Esophagus mucosa (tissue), 1 donor: ENCODE measurements at places on chromosomes 2 and 18.

- ATAC-seq, result no peak
These were observed 21.6 kb downstream of the PRKRA start for GRCh38 chr2:178429336-178429735.

- ATAC-seq, result no peak
These were observed 102.3 kb downstream of the ADCYAP1 start for GRCh38 chr18:1006965-1007364.

GRCh38 chr18:67010919-67011318 lies 407.0 kb upstream of the CDH19 start:
- peak; percentile 59 for ATAC-seq

DNA sequence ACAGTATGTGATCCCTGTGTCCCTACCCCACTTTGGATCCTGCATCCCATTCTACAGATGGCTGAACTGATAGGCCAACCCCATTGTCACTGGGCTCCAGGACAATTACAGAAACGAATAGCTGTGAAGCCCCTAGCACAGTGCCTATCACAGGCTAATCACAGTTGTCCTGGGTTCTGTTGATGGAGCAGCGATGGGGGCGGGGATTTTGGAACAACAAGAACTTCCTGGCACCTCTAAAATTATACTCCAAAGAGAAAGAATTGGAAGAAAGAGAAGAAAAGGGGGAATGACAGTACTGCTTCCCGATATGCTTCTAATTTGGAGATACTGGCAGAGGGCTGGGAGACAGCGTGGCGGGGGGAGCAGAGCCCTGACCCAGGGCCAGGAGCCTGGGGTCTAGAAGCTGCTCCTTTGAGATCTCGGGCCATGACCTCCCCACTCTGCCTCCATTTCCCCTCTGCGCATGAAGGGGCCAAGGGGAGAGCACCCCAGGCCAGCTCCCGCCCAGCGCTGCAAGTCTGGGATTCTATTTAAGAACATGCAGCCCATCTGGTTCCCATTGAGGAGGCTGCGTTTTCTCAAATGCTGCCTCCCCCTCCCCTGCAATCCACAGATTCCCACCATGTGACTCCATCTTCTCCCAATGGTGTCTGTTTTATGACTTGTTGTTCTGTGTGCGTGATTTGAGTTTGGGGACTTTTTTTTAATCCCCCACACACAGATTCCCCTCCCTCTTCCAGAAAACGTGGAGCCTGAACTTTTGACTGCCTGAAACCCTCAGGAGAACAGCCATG lies 202.7 kb downstream of the CYP26B1 start:
- ATAC-seq, result no peak

- ATAC-seq, result no peak
These were observed 19.5 kb upstream of the REG3A start for GRCh38 chr2:79179036-79179435.

- ATAC-seq, result no peak
These were observed 140.1 kb upstream of the AQP4 start for GRCh38 chr18:27005589-27005988.

GRCh38 chr2:9775351-9775750 lies 67.9 kb upstream of the TAF1B start:
- no peak for ATAC-seq

- ATAC-seq, result no peak
These were observed 8.2 kb upstream of the ALPI start for GRCh38 chr2:232447638-232448303.

DNA sequence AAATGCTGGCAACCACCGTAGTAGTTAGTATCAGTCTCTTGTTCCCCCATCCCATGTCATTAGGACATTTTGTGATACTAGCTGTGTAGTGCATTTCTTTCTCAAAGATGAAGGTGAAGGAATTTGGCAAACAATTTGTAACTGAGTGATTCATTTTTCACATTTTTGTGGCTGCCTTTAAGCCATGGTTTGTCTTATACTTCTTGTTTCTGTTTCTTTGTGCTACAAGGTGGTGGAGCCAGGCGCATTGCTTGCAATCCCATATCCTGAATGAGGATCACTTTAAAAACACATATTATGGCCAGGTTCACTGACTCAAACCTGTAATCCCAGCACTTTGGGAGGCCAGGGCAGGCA lies 40.6 kb downstream of the GPD2 start:
- ATAC-seq, result peak; percentile 54

DNA sequence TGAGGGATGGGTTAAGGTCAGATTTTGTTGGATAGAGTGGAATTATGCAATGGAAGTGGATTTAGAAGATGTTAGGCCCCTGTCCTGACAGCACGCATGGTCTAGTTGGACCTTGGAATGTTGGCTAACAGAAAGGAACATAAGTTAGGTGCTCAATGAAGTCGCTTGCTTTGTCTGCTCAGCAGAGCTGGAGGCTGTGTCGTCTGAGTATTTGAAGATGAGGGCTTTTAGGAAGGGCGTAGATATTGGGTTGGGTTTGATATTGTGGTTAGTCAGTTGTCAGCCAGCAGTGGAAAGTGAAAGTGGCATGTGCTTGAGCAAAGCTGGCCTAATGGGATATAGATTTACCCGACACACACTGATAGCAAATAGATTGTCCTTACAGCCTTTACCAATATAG lies 239.3 kb downstream of the PRKCE start:
- no peak for ATAC-seq

- ATAC-seq, result no peak
These were observed 42.4 kb upstream of the EFEMP1 start for GRCh38 chr2:55965966-55966365.

- no peak for ATAC-seq
These were observed 150.5 kb downstream of the COPS8 start for GRCh38 chr2:237236188-237236587.

DNA sequence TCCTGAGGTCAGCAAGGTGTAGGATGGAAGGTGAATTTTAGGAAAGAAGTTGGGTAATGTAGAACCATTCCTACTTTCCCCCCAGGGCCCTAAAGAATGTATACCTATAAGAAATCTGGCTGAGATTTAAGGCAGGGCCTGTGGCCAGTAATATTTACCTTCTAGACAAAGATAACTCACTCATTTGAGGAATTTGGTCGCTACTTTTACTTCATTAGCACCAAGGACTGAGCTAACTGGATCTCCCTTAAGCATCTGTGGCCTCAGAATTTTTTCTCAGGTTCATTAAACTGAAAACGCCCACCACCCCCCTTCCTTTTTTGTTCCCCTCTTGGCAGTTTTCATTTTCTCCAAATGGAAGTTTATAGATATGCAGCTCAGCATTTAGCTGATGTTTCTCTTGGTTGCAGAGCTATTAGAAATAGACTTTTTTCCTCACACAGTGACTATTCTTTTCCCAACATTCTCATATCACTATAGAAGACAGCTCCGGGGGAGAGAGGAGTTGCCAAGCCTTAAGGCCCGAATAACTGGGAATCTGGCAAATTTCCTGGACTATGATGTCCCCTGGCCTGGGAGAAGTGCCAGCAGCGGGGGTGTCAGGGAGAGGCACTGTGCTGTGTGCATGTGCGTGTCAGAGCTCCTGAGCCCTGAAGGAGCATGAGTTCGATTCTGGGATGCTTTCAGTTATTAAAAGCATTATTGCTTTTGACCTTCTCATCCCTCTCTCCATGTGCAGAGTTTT lies 310.9 kb downstream of the PRKCE start:
- ATAC-seq, result no peak

DNA sequence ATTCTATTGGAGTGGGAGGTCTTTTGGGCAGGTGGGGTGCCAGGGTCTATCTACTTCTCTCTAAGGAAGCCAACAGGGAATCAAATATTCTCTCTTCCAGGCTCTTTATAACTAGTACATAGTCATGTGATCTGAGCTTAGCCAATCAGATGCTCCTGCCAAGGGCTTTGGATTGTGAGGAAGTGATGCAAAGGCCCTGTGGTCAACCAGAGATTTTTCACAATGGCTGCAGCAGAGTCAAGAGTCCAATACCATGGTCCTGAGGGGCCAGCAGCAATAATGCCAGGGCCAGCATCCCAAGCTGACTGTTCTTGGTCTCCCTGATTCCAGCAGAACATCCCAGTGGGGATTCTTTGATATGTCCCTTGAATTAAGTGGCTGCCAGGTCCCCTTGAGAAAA lies 8.4 kb upstream of the C2orf72 start:
- ATAC-seq, result no peak

- ATAC-seq, result no peak
These were observed 122.3 kb downstream of the PLCL1 start for GRCh38 chr2:197926673-197927072.

DNA sequence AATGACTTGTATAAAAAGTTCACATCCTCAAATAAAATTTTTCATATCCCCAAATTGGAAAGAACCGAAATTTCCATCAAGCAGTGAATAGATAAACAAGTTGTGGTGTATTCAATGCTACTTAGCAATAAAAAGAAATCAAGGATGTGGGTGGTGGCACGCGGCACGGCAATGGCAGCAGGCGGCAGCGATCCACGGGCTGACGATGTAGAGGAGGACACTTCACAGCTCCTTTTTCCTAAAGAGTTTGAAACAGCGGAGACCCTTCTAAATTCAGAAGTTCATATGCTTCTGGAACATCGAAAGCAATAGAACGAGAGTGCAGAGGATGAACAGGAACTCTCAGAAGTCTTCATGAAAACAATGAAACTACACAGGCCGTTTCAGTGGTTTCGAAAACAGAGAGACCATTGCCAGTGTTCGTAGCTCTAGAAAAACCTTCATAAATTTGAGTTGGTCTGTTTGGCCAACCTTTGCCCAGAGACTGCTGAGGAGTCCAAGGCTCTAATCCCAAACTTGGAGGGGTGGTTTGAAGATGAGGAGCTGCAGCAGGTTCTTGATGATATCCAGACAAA lies 9.8 kb upstream of the IL36A start:
- ATAC-seq, result no peak

GRCh38 chr2:168889635-168890005 lies 610 bp downstream of the SPC25 start:
- peak; percentile 14 for ATAC-seq

DNA sequence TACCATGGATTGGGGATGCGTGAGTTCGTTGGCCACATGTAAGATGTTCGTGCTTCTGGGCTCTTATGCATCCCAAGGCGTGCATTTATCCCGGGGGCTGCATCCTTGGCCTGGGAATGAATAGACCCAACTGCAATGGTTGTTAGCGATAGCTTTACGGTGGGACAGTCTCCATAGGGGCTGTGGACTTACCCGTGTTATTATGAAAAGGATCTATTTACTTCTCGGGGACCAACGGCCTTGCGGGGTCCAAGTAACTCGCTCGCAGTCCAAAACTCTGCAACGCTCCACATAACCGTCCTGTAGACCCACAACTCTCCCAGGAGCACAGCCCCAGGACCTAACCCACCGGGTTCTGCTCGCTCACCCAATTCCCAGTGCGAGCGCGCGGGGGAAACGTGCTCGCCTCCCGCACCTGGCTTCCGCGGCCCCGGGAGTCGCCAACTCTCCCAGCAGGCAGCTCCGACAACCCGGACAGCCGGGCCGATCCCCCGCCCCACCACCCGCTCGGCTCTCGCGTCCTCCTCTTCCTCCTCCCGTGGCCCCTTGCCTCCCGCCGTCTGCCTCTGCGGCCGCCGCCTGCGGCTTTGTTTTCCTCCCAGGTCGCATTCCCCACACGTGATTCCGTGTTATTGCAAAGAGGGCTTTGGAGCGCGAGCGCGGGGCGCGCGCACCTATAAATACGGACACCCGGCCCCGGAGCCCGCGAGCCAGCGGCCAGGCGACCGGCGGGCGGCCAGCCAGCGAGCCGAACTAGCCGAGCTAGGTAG lies at the start of gene CABLES1:
Gene CABLES1 (plus strand): TSS at position 706 of the 770 bp plus-strand sequence. CDS start 278 bp downstream, outside the sequence.
- no peak for ATAC-seq

DNA sequence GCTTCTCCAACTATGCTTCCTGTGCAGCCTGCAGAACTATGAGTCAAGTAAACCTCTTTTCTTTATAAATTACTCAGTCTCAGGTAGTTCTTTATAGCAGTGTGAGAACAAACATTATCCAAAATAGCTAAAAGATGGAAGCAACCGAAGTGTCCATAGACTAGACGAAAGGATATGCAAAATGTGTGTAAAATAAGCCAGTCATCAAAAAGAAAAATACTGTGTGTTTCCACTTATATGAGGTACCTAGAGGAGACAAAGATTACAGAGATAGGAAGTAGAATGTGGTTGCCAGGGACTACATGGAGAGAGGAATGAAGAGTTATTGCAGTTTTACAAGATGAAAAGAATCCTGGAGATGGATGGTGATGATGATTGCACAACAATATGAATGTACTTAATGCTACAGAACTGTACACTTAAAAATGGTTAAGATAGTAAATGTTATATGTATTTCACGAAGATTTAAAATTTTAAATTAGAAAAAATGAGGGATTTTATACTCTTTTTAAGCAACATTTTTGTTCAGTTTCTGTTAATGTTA lies 99.3 kb upstream of the FN1 start:
- ATAC-seq, result no peak

DNA sequence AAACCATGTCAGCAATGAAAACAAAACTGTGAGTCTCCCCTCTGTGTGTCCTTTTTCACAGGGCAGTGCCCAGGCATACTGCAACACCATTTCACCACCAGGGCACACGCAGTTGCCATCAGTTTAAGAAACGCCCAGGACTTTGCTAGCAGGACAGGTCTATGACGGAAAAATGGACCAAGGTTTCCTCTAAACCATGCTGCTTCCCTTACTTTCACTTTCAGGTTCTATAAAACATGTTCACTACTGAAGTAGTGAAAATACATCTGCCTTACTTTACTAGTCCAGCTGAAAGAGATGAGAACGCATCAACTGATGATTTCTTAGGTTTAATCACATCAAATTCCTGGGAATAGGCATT lies 110.5 kb downstream of the TCF4 start:
- ATAC-seq, result peak; percentile 81

GRCh38 chr2:20484034-20484617 lies 37.3 kb downstream of the RHOB start:
- no peak for ATAC-seq

- no peak for ATAC-seq
These were observed 39.9 kb upstream of the MAL start for GRCh38 chr2:94985636-94986035.

DNA sequence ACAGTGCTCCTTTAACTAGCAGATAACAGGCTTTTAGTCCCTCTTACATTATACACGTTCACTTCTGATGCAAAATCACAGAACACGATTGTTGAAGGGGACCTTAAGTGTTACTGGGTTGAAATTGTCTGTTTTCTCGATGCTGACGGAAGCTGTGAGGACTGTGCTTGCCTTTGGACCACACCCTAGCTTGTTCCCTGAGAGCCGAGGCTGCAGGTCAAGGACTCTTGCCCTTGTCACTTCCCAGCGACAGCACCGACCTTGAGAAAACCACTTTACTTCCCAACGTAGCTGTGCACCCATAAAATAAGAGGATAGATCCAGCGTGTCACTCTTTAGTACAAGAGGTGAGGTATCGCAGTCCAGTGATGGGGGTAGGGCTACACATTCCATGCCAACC lies 701.0 kb downstream of the DCDC2C start:
- no peak for ATAC-seq

GRCh38 chr2:120929829-120930228 lies 194.2 kb downstream of the GLI2 start:
- ATAC-seq, result no peak
